Esophagus squamous epithelium (tissue), 5 donors: ENCODE measurements at places on chromosomes 5 and 9.

GRCh38 chr5:81638471-81638870, 112.4 kb downstream of the SSBP2 start:
- DNase-seq, result no peak

DNA sequence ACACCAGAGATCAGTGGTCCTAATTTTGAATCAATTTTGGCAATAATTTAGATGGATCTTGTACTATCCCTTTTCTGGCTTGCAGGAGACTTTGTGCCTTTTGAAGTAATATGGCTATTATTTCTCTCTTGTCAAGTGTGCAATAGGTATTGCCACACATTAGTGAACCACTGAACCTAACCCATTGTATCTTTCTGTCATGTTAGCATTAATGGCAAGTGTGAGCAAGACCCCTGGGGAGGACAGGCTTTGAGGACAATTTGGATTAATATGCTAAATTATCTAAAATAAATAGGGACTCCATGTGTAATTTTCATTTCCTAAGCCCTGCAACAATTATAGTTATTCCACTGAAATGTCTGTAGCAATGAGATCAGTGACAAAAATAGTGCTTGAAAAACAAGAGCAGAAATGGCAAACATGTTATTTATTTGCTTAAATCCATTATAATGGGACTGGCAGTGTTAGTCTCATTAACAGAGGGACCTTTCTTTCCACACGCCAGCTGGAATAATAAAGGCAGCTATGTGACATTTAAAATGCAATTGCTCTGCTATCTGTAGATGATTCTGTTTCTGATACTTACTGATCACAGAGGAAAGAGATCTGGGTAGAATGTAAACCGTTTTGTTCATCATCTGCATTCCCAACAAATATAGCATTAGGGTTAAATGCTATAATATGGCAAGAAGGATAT, 753.3 kb upstream of the ZNF608 start:
- no peak for DNase-seq

GRCh38 chr5:142106061-142106460, 2.5 kb upstream of the NDFIP1 start:
- no peak for DNase-seq

DNA sequence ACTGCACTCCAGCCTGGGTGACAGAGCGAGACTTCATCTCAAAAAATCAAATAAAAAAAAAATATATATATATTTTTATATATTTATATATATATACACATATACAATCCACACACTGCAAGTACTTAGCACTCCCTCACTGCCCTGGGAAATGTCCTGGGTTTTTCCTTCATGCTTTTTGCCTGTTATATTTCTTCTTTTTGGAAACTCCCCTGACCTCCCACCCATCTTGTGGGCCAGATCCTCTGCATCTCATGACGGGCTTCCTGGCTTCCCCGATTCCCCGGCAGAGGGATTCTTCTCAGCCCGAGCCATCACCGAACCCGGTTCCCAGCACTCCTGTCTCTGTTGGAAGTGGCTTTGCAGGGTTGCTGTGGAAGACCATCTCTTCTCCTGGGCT, 39.5 kb upstream of the NCS1 start:
- no peak for DNase-seq

- no peak for DNase-seq
These were observed 121.3 kb downstream of the RPS23 start for GRCh38 chr5:82156874-82157273.

DNA sequence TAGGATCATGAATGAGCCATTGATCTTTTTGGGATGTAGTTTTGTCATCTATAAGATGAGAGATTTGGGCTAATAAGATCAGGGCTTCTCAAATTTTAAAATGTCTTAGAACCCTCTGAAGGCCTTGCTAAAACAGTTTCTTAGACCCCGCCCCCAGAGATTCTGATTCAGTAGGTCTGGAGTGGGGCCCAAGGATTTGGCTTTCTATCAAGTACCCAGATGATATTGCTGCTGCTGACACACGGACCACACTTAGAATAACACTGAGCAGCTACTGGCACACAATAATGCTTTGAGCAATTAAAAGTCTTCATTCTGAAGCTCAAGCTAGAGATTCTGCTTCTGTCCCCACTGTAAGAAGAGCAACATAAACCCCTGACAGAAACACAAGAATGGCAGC, 216.7 kb downstream of the SMARCA2 start:
- DNase-seq, result no peak

- DNase-seq, result no peak
These were observed 929 bp downstream of the SH3PXD2B start for GRCh38 chr5:172453206-172453985.

DNA sequence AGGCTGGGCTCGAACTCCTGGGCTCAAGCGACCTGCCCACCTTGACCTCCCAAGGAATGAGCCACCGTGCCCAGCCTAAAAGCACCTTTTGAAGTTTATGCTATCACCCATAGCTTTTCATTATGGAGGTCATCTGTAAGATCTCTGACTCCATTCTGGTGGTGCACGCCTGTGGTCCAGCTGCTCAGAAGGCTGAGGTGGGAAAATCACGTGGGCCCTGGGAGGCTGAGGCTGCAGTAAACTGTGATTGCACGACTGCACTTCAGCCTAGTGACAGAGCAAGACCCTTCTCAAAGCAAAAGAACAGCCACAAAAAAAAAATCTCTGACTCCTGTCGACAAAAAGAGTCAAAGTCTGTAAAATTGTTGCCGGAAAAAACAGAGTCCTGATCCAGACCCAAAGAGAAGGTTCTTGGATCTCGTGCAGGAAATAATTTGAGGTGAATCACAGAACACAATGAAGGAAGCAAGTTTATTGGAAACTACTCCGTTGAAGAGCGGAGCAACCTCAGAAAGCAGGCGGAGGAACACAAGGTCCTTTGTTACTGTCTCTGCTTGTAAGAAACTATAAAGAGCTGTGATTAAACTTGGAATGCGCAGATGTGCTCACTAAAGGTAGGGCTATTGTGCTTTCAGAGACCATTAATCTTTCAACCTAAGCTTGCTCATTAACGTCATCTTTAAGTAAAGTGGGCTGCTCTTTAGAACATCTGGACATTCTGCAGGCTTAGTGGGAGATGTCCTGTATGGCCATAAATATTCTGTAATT, 2.0 kb upstream of the HAUS6 start:
- DNase-seq, result no peak

DNA sequence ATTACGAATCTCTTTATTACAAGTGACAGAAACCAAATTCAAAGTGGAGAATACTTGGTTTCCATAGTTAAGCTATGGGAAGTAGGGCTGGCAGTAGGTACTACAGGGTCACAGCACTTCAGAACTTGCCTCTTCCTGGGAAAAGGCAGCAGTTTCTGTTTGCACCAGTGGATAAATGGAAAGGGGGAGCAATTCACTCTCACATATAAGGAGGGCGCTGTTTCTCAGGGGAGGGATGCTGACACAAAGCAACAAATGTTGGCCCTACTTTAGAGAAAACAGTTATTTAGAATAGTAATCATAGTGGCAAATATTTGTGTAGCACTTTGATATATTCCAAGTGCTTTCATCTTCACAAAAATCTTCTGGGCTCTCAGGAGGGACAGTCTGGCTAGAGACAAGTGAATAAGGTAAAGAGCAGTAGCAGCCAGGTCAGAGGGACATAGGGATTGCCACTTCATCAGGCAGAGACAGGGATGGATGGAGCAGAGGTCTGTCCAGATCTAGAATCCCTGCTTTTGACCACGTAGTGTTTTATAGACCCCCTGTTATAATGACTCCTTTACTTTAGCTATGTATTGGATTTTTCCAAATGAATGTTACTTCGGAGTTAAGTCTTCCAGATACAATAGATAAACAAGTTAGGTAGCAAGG, 554.8 kb upstream of the SGCD start:
- DNase-seq, result no peak

- DNase-seq, result no peak
These were observed 86.2 kb downstream of the DOCK2 start for GRCh38 chr5:169723103-169723831.
